ENCODE measurements at places on chromosomes 2 and 18.
A peak's percentile ranks its signal among the peaks of the same experiment; 100 is the strongest.

GRCh38 chr2:12020833-12021469, 274.5 kb downstream of the LPIN1 start:
- no peak for DNase-seq

DNA sequence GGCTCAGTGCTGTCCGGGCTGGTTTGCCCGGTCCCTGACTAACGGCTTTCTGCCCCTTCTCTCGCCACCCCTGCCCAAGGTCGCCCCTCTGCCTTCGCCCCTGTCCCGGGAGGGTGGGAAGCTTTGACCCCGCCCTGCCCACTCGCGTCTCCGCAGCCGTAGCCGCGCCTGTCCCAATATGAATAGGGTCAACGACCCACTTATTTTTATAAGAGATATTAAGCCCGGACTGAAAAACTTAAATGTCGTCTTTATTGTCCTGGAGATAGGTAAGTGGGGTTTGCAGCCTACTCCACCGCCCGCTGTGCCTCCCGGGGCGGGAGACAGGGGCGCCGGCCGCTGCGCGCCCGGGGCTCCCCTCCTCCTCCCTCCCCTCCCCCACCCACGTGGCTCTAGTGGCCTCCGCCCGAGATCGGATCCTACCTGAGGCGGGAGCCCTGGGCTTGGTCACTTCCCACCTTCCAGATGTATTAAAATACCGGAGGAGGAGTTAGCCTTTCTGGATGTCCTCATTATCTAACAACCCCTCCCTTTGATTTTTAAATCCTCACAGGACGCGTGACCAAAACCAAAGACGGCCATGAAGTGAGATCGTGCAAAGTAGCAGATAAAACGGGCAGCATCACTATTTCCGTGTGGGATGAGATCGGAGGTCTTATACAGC, 633 bp downstream of the NABP1 start:
- peak; percentile 52 for DNase-seq

GRCh38 chr2:15678346-15678745, 86.7 kb downstream of the DDX1 start:
- DNase-seq = no peak

- DNase-seq = no peak
These were observed 186.9 kb downstream of the MYO1B start for GRCh38 chr2:191432121-191432520.

- DNase-seq = no peak
These were observed 263.5 kb upstream of the PXDN start for GRCh38 chr2:2007551-2008501.

DNA sequence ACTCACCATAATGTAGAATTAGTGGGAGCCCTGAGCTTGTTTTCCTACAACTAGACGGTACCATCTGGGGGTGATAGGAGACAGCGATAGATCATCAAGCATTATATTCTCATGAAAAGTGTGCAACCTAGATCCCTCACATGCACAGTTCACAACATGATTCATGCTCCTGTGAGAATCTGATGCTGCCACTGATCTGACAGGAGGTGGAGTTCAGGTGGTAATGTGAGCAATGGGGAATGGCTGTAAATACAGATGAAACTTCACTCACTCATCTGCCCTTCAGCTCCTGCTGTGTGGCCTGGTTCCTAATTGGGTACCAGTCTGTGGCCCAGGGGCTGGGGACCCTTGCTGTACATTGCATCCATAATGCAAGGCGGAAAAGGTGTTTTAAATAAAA, 60.7 kb downstream of the USP34 start:
- DNase-seq = no peak

GRCh38 chr18:5912566-5912965, 17.2 kb upstream of the TMEM200C start:
- DNase-seq = no peak

DNA sequence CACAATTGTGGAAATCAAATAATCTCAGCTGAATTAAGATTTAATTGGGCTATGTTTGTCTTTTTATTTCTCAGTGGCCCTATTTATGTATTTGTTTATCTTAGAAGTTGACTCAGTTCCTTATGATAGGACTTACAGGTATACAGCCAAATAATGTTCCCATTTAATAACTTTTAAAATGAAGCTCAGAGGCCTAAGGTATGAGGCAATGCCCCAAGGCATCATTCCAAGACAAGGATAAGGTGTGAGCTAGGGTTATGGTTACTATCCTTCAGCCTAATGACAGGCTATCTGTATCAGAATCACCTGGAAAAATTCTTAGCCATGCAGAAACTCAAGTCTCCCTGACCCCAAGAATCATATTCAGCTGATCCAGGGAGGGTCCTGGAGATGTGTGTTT, 7.4 kb upstream of the NRBP1 start:
- DNase-seq = no peak

DNA sequence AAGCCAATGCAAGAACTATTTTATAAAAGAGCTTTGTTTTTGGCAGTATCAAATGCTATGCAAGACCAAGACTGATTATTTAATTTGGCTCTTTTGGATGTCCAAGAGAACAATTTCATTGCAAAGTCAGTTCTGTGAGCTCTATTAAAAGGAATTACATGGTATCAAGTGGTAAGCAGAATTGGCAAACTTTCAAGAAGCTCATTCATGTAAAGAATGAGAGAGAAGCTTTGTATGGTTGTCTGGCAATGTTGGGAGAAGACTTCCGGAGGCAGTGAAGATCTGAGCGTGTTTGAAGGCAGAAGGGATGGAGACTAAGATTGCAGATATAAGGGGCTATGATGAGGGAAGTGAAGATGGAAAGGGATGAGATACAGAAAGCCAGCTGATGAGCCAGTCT, 49.6 kb downstream of the CPS1 start:
- no peak for DNase-seq

GRCh38 chr2:150292807-150293206, 194.7 kb downstream of the RND3 start:
- DNase-seq = peak; percentile 34

DNA sequence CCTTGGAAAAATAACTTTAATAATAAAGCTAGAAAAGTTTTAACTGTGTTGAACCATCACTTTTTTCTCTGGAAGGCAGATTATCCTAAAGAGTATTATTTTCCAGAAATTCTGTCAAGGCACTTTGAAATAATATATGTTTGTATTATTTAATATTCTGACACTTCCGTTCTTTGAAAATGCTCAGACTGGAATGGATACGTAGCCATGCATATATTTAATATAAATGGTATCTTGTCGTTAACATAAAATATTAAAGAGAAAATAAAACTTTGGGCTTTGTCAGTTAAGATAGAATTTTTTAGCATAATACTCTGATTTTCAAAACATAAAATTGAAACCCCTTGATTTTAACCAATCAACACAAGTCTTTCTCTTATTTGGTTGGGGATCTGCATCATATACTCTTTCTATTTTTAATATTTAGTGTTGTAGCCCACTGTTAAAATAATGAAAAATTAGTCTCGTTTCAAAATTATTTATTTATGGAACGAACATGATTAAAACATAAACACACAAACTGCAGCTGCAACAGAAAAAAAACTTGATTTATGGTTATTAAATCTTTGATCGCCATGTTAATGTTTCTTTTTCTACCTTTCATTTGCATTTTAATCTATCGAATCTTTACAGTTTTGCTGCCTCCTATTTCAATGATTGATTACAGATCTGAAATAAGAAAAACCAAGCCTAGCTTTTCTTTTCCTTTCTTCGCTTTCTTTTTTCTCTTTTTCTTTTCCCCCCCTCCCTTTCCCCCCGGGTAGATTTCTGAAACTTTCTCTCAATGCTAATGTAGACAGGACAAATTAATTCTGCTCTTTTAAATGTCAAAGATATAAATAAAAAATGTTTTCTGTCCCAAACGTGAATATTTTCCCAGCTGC, 145.5 kb downstream of the MEIS1 start:
- no peak for DNase-seq

DNA sequence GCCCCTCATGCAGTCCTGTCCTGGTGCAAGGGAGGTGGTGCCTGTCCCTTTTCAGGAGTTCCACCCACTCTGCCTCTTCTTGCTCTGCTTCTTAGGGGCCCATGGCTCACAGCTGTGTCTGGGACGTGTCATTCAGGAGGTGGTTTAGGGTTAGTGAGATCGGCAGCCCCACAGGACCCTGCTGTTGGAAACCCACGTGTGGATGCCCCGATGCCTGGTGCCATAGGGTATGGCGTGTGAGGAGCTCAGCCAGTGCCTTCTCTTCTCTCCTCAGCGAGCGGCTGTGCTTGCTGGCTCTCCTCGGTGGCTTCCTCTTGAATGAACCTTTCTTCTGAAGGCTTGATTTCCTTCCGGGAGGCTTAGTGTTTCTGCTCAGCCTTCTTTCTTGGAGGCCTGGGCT, 55.2 kb downstream of the LDLRAD4 start:
- no peak for DNase-seq

DNA sequence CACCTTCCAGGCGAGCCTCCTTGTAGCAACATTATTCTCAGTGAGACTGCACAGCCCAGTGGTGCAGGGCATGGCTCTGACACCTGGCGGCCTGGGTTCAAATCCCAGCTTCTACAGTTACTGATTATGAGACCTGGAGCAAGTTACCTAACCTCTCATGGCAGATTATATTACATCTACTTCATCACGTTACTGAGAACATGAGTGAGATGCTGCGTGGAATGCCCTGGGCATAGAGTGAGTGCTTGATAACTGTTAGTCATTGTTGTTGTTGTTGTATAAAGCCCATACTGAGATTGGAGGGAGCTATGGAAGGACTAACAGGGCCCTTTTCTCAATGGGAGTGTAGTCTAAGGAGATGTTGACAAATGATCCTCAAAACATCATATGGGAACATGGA, 18.7 kb downstream of the PLCD4 start:
- DNase-seq = no peak

DNA sequence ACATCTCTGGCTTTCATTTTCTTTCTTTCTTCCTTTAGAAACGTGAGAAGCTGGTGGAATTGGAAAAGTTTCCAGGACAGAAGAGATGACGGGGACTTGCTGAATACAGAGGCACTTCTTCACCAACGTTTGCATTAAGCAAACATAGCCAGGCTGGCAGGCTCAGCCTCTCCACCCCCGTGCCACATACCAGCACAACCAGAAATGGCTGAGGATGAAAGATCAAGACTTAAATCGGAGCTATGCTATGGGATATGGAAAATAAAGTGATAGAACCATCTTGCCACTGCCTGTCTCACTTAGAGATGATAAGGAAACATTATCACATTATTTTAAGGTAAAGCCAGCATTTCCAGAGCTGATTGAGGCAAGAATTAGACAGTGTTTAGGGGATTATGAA, 483.3 kb downstream of the BCL11A start:
- no peak for DNase-seq

DNA sequence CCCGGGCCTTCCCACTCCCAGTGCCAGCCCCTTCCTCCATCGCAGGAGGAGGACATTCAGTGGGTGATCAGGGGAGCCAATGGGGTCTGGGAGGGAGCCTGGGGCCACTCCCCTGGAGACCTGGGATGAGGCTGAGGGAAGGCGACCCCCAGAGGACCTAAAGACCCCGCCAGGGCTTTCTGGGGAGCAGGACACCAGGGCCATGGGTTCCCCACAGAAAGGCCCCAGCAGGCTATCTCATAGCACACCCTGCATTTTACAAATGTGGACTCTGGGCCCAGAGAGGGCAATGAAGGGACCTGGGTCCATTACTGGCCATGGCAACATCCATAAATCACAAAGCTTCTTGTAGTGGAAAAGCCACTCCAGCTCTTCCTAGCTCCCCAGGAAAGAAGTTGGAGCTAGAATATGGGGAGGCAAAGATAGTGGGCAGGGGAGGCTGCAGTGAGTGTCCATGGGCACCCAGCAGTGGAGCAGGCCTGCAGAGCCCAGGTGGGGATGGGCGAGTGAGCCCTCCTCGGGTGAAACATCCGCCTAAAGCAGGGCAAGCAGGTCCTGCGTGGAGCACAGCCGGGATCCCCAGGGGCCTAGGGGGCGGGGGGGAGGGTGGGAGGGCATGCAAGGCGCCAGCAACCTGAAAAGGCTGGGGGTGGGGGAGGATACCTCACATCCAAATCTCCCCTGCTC, 13.8 kb downstream of the CYP26B1 start:
- no peak for DNase-seq

DNA sequence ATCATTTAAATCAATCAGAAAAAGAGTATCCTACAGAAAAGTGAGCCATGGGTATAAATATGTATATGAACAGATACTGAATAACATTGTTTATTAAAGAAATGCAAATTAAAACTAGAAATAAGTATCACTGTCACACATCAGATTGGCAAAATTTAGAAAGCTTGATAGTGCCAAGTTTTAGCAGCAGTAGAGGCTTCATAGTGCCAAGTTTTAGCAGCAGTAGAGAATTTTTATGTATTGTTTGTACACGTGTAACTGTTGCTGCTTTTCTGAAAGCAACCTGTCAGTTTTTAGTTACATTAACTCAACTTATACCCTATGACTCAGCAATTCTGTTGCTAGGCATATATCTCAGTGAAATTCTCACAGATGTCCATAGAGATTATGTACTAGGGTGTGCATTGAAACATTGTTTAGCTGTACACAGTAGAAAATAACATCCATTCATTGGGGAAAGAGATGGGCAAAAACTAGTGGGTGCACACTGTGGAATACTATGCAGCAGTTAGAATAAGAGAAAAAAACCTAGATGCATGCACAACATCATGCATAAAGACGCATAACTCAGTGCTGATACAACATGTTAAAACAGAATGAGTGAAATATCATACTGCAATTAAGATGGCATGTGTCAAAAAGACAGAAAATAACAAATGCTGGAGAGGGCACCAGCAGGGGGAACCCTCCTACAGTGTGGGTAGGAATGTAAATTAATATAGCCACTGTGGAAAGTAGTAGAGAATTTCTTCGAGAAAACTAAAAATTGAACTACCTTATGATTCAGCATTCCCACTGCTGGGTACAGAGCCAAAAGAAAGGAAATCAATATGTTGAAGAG, 294.5 kb upstream of the NT5C1B start:
- DNase-seq = no peak

DNA sequence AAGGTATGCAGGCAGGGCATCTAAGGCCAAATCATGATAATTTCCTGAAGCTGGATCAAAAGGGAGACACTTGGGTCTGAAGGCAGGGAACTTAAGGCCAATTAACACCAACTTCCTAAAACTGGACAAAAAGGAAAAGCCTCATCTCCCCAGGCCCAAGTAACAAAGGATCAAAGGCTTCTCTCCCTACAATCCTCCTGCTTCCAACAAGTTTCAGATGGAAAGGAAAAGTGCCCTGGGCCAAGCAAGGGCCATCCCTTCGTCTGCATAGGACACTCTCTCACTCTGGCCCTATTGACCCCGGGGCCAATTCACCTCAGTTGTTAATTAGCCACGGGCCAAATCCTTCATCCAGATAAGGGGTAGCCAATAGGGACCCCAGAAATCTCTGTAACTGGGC, 1335.8 kb upstream of the CDH2 start:
- DNase-seq = no peak

GRCh38 chr18:21978546-21979170, 190.7 kb upstream of the GATA6 start:
- no peak for DNase-seq

- no peak for DNase-seq
These were observed 217.0 kb downstream of the NCK2 start for GRCh38 chr2:105961599-105962146.

DNA sequence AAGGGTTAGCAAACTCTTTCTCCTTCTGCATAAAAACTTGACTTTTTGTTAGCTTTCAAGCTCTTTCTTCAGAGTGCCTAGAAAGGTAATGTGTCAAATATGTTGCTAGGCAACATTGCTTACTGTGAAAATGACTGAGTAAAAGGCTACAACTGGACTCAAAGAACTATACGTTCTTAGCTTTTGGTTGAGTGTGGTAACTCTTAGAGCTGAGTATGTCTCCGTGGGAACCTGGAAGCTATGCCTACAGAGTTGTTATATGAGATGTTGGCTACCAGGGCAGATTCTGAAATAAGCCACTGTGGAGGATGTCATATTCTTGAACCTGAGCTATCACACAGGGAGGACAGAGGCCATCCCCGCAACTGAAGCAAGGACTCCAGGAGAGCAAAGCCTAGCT, 105.5 kb downstream of the ARL6IP6 start:
- no peak for DNase-seq

- DNase-seq = no peak
These were observed 92.2 kb upstream of the CHRNA1 start for GRCh38 chr2:174856447-174856846.
